ENCODE measurements at places on chromosomes 16 and 17.

- DNase-seq: no peak
Observed at GRCh38 chr17:82223517-82223916, 5.3 kb upstream of the SLC16A3 start.

DNA sequence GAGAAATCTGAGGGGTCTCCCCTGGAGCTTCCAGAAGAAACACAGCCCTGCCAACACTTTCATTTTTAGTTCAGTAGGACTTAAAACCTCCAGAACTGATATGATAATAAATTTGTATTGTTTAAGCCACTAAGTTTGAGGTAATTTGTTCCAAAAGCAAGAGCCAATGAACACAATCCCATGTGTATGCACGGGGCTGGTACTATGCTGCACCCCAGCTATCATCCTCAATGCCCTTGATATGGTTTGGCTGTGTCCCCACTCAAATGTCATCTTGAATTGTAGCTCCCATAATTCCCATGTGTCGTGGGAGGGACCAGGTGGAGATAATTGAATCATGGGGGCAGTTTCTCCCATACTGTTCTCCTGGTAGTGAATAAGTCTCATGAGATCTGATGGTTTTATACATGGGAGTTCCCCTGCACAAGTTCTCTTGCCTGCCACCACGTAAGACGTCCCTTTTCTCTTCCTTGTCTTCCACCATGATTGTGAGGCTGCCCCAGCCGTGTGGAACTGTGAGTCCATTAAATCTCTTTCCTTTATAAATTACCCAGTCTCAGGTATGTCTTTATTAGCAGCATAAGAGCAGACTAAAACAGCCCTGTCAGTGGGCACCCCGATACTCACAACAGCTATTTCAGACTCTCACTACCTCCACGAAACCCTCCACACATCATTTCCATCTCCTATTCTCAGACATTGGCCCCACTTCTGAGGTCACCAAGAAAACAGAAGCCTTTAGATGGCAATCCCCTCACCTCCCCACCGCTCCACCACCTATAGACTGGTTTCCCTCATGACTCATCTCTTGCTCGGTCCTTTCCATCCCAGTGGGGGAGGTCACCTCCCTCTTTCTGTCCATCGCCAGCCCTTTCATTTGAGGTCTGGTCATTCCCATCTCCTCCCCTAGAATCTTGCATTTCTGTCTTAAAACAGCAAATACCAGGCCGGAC is 8.9 kb upstream of the CACNG1 start:
- no peak for DNase-seq

- no peak for DNase-seq
Observed at GRCh38 chr17:40341808-40342503, 22.6 kb downstream of the GJD3 start.

- no peak for DNase-seq
Observed at GRCh38 chr17:72466199-72466598, 345.4 kb downstream of the SOX9 start.

DNA sequence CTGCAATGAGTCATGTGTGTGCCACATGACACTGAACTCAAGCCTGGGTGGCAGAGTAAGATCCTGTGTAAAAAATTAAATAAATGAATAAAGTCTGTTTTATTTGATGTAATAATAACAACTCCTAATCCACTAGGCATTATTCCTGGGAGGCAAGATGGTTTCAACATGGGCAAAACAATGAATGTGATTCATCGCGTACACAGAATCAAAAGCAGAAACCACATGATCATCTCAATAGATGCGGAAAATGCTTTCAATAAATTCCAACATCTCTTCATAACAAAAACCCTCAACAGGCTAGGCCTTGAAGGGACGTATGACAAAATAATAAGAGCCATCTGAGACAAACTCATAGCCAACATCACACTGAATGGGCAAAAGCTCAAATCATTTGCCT is 195.4 kb downstream of the CDH11 start:
- no peak for DNase-seq

DNA sequence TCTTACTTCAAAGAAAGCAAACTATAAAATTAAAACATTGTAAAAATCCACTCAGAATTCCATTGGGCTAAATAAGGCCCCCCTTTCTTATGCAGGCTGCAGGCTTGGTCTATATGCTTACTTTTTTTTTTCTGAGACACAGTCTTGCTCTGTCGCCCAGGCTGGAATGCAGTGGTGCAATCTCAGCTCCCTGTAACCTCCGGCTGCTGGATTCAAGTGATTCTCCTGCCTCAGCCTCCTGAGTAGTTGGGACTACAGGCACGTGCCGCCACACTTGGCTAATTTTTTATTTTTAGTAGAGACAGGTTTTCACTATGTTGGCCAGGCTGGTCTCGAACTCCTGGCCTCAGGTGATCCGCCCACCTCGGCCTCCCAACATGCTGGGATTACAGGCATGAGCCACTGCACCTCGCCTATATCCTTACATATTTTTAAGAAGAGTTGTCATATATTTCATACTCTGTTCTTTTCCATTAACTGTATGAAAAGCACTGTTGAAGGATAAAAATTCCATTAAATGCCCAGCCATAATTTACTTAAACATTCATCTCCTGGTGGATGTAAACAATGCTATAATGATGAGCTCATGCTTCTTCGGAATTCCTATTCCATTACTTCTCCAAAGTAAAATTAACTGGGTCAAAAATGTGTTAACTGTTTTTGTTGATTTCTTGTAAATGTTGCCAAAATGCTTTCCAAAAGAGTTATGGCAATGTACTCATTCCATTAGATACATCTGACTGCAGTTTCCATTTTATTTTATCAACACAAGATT is 17.8 kb downstream of the SNN start:
- DNase-seq: no peak

DNA sequence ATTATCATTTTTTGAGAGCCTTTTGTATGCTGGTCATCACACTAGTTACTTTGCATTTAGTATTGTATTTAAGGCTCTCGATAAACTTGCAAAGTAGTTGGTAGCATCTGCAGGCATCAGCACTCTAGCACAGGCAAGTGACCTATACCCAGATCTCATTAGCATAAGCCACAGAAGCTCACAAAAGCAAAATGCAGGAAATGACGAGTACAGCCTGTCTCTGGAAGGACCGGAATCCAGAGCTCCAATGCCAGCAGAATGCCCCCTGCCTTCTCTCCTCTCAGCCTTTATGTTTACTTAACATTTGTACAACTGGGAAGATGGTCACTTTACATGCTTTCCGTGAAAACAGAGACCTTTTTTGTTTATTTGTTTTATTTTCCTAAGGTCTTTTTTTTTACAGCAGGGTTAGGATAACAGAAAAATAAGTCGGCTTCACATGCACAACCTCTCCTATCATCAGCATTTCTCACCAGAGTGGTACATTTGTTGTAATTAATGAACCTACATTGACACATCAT is 45.4 kb upstream of the MYOCD start:
- no peak for DNase-seq

DNA sequence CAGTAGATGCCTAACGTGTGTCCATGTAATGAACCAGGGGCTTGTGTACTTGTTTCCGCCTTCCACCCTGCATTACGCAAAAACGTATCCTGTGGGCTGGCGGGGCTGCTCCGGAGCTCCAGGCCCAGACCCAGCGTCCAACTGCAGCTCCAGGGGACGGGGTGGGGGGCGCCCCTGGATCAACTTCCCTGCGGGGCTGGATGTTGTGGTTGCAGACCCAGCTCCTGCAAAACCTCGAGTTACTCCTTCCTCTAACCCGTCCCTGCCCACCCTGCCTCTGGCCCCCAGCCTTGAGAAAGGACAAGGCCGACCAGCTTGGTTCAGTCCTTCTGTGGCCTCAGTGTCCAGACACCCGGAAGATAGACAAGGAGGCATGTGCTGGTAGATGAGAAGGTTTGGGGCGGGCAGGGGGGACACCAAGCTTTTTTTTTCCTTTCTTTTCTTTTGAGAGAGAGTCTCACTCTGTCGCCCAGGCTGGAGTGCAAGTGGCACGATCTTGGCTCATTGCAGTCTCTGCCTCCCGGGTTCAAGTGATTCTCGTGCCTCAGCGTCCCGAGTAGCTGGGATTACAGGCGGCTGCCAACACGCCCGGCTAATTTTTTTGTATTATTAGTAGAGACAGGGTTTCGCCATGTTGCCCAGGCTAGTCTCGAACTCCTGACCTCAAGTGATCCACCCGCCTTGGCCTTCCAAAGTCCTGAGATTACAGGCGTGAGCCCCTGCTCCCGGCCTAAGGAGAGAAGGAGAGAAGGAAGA is 731 bp upstream of the EXOC7 start:
- DNase-seq: no peak

- DNase-seq: no peak
Observed at GRCh38 chr17:64532409-64532808, 25.6 kb downstream of the CEP95 start.

DNA sequence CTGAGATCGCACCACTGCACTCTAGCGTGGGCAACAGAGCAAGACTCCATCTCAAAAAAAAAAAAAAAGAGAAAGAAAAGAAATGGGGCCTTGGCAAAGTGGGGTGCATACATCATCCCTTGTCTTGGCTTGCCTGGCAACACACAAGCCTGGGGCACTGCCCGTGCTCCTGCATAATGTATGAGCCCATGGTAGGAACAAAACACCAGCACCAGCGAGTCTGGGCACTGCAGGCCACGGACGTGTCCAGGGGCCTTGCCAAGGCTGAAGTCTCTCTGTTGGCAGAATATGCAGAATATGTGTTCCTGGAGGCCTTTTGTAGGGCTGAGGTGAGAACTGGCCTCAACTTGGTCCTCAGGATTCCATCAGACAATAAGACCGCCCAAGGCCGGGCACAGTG is 15.7 kb upstream of the ALDOA start:
- DNase-seq: no peak

DNA sequence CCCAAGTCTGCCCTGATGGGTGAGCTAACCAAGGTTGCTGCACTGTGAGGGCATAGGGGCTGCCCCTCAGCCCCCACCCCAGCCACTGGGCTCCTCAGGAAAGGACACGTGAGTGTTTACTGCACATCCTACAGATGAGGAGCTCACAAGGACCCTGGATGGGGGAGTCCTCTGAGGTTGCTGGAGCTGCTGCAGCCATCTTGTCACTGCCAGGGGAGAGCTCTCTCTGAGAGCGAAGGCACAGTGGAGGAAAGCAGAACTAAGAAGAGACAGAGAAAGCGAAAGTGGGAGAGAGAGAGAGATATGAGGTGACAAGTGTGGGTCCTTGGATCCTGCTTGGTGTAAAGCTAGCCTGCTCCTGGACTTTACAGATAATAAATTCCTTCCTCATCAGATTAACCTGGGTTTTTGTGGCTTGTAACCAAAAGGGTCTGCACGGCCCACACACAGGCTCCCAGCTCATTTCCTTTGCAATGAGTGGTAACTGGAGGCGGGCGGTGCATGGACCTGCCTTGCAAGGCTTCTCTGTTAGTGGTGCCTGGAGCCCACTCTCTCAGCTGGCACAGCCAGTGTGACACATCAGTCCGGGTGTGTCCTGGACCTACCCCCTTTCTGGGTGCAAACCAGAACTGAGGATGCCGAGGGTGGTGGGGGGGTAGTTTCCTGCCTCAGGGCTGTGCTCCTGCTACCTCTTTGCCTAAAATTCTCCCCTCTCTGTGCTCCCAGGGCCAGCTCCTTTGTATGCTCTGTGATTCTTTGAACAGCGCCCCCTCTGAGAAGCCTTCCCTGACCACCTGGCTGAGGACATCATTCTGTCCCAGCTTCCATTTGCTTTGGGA is 14.2 kb downstream of the SNX20 start:
- DNase-seq: no peak

DNA sequence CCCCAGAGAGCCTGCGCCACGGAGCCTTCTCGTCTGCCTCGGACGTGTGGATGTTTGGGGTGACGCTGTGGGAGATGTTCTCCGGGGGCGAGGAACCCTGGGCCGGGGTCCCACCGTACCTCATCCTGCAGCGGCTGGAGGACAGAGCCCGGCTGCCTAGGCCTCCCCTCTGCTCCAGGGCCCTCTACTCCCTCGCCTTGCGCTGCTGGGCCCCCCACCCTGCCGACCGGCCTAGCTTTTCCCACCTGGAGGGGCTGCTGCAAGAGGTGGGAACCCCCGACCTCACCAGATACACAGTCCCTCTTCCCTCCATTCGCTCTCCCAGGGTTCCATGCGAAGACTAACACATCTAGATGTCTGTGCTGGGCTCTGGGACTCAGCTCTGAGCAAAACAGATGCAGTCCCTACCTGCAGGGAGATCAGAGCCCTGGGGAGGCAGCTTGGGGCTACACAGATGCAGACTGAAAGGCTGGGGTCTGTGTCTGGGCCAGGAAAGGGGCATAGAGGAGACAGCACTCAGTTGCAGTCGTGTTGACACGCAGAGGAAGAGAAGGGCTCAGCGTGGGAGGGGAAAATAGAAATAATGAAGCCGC is 3.7 kb downstream of the TNK1 start:
- no peak for DNase-seq

- no peak for DNase-seq
Observed at GRCh38 chr17:39662551-39663339, 2.4 kb upstream of the TCAP start.

GRCh38 chr17:82077617-82078358 is 12.2 kb upstream of the DUS1L start:
- DNase-seq: no peak

DNA sequence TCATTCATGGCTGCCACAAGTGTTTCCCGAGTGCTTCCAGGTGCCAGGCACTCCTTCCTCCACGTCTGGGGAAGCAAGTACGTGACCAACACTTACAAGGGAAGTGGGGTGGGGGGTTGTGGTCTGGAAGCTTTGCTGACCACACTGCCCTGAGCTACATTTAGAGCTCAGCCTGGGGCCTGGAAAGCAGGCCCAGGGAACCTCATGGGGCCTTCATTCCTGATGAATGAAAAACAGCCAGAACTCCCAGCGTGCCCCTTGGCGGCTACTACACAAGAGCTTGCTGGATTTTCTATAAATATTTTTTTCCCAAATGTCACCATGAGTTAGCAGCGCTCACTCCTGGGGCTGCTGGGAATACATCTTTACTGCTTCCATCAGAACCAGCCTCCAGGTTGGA is 73.3 kb downstream of the ABCC12 start:
- no peak for DNase-seq

- DNase-seq: no peak
Observed at GRCh38 chr16:87295259-87295658, 21.9 kb downstream of the C16orf95 start.

- DNase-seq: no peak
Observed at GRCh38 chr17:12730931-12731521, 58.3 kb upstream of the ARHGAP44 start.

- no peak for DNase-seq
Observed at GRCh38 chr17:55735731-55736405, 13.2 kb upstream of the TMEM100 start.

DNA sequence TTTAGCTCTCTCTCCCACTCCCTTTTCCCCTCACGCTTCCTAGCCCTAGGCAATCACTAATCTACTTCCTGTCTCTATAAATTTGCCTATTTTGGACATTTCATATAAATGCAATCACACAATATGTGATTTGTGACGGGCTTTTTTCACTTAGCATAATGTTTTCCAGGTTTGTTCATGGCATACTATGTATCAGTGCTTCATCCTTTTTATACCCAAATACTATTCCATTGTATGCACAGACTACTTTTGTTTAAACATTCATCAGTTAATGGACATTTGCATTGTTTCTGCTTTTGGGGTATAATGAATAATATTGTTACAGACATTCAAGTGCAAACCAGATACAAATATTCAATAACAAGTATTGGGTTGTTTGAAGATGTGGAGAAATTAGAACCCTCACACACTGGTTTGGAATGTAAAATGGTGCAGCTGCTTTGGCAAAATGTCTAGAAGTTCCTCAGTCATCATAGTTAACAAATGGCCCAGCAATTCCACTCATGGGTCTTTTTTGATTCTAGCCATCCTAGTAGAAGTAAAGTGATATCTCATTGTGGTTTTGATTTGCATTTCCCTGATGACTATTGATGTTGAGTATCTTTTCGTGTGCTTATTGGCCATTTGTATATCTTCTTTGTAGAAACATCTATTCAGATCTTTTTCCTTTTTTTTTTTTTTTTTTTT is 67.7 kb downstream of the TBX4 start:
- DNase-seq: no peak

GRCh38 chr17:74543406-74543805 is 2.5 kb downstream of the CD300C start:
- no peak for DNase-seq

All from stimulated activated CD8-positive, alpha-beta memory T cell treated with anti-CD3 and anti-CD28 coated beads, Interleukin-7, amount 100 ng/mL, for 1 hour (primary cell).